ENCODE measurements at places on chromosomes 3 and 15.

DNA sequence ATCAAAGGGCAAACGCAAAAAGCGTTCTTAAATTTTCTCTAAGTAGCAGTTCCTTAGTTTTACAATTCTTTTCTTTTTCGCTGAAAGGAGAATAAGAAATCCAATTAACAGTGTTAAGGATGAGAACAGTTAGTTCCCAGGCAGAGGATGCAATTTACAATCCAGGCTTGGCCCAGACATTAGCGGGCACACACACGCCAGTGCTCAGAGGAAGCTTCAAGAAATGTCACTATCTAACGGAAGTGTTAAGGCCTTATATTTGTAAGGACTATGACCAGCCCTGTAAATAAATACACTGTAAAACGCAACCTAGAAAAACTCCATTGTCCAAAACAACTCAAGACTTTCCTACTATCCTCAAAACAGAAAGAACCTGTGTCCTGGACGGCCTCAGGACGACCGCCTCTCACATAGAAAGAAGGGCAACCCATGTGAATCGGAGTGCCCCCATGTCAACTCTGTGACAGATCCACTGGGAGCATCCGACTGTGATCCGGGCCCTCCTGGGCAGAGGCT is 1.3 kb downstream of the ACAP2 start:
- DNase-seq, result no peak

- no peak for DNase-seq
Measured at GRCh38 chr15:98859149-98859548, 148.4 kb downstream of the PGPEP1L start.

DNA sequence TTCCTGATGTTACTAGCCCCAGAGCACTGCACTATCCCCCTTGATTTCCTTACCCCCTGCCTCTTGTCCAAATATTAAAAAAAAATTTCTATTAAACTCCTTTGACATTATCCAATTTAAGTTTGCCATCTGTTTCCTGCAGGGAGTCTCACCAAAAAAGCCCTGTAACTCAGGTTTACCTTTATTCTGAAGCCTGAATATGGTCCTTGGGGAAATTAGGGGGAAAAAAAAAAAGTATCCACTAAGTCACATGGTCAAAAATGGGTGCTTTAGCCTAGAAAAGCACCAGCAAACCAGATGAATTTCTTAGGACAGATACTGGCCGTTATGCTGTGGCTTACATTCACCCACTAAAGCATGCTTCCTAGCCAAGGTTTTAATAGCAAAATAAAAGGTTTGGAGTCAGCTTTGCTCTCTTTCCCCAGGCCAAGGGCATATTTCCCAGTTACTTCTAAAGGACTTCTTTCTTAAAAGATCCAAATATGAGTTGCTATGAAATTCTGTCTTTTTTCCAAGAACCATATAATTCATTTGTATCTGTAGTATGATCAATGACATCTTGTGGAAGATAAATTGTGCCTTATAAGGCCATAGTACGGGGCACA is 394.9 kb downstream of the LSAMP start:
- no peak for DNase-seq

- no peak for DNase-seq
Measured at GRCh38 chr3:31382856-31383255, 149.9 kb upstream of the STT3B start.
